Naive thymus-derived CD4-positive, alpha-beta T cell (primary cell): ENCODE measurements at places on chromosomes 11 and 22. TPM values are rescaled to one million over a fixed set of nuclear protein-coding genes. Genes with fewer than 3 reads are reported as not detected.

DNA sequence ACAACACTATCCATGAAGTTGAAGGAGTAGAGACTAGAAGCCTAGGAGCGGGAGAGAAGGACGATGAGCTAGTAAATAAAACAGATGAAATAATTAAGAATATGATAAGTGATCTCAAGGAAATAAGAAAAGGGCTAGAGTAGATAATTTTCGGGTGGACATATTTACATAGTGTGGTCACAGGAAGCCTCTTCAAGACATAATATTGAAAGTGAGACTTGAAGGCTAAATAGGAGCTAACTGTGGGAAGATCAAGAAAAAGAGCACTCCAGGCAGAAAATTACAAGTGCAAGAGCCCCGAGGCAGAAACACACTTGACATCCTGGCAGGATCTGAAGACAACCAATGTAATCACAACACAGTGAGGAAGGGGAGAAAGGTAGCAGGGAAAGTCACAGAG is 11.9 kb upstream of the PPFIBP2 start:
- no peaks in the 10 kb centered on the region for H3K4me1 ChIP-seq
- DNase-seq = no peak
- H3K4me3 ChIP-seq = no peak overlapping the region
- H3K27ac ChIP-seq = no peak overlapping the region

The CNTF gene
- 0.10 TPM for polyA plus RNA-seq

GRCh38 chr11:82969811-82970210 is 68.3 kb downstream of the DDIAS start:
- no peaks in the 10 kb centered on the region for H3K27me3 ChIP-seq
- no peaks in the 10 kb centered on the region for H3K36me3 ChIP-seq
- peaks cover 6% of the 10 kb centered on the region for H3K4me1 ChIP-seq
- DNase-seq = no peak
- no peak overlapping the region for H3K4me3 ChIP-seq

The CHADL gene
- polyA plus RNA-seq = 0.89 TPM

GRCh38 chr11:97537407-97538150 is 1147.8 kb downstream of the JRKL start:
- H3K27ac ChIP-seq = no peak overlapping the region
- no peaks in the 10 kb centered on the region for H3K36me3 ChIP-seq
- no peaks in the 10 kb centered on the region for H3K27me3 ChIP-seq
- no peak overlapping the region for H3K4me3 ChIP-seq

DNA sequence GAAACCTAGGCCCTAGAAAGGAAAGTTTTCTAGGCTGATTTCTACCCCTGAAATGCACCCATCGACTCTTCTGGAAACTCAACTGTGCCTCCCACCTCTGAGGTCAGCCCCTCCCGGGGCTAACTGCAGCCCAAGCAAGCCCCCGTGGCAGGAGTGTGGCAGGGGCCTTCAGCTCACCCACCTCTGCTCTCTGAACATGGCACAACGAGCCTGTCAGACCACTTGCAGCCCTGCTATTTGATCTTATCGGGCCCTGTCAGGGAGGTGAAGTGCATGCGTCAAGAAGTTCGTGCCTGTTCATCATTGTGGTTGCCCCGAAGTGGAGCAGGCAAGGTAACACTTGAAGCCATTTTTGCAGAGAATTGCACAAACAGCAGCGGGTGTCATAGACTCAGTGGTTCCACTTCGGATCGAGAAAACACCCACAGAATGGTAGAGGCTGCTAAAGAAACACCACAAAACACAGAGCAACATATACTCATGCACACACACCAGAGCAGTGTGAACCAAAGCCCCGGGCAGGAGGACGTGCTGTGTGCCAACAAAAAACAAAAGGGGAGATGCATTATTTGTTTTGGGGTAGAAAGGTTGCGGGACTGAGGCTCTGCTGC is 262.7 kb downstream of the ETS1 start:
- H3K27me3 ChIP-seq = no peaks in the 10 kb centered on the region
- H3K4me1 ChIP-seq = peaks cover 84% of the 10 kb centered on the region
- H3K27ac ChIP-seq = peak overlapping the region; percentile 91
- peak; percentile 86 for DNase-seq
- H3K36me3 ChIP-seq = no peaks in the 10 kb centered on the region

GRCh38 chr11:78788533-78788932 is 213.9 kb upstream of the NARS2 start:
- H3K27me3 ChIP-seq = no peaks in the 10 kb centered on the region
- no peaks in the 10 kb centered on the region for H3K4me1 ChIP-seq
- H3K36me3 ChIP-seq = no peaks in the 10 kb centered on the region
- H3K27ac ChIP-seq = no peak overlapping the region

DNA sequence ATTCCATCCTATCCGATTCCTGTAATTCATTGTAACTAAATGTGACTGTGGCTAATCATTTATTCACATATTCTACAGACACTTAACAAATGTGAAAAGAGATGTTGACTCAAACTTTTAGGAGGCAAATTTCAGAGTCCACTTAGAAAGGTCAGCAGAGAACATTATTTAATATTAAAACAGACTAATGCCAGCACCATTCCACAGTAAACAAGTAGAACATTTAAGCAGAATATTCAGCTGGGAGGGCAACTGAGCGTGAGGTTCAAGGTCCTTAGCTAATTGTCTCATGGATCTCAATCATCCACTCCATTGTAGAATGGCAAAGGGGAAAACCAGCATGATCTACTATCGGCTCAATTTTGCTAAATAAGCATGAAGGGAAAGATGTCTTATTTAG is 5.1 kb upstream of the SLC5A12 start:
- H3K27ac ChIP-seq = no peak overlapping the region
- no peak for DNase-seq
- H3K4me3 ChIP-seq = no peak overlapping the region
- no peaks in the 10 kb centered on the region for H3K27me3 ChIP-seq
- H3K36me3 ChIP-seq = no peaks in the 10 kb centered on the region

The DENND5A gene
- polyA plus RNA-seq = 33.9 TPM

The LRRC55 gene
- not detected for polyA plus RNA-seq

The SMTNL1 gene
- polyA plus RNA-seq = 0.44 TPM

The PLXNB2 gene
- polyA plus RNA-seq = 0.32 TPM

The SAA1 gene
- not detected for polyA plus RNA-seq

DNA sequence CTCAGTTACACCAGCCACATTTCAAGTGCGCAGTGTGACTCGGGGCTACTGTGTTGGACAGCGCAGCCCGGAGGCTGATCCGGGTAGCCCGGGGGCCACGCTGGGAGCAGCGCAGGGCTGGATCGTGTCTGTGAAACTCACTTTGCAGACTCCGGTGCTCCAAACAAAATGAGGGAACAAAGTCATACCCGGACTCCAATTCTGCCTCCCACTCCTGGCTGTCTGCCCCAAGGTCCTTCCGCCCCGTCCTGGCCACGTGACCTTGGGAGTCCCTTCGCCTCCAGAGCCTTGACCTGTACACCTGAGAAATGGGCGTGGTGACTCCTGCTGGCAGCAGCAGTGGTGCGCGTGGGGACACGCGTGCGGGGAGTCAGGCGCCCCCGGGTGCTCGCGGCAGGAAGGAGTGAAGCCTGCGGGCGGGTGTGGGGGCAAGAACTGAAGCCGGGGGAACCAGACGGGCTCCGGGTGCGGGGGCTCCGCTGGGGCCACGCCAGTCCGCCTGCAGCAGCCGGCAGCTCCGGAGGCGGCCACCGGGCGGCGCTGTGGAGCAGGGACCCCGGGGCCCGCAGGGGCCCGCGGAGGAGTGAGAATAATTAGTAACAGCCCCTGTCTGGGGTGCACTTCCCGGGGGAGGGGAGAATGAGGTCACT is 42.4 kb downstream of the KCNJ4 start:
- no peaks in the 10 kb centered on the region for H3K4me1 ChIP-seq
- no peak for DNase-seq
- no peaks in the 10 kb centered on the region for H3K36me3 ChIP-seq
- no peak overlapping the region for H3K27ac ChIP-seq
- no peaks in the 10 kb centered on the region for H3K27me3 ChIP-seq

The NCAM1 gene
- not detected for polyA plus RNA-seq

GRCh38 chr22:39289533-39289932 is 29.9 kb downstream of the RPL3 start:
- H3K27ac ChIP-seq = no peak overlapping the region
- DNase-seq = no peak
- no peak overlapping the region for H3K4me3 ChIP-seq
- no peaks in the 10 kb centered on the region for H3K36me3 ChIP-seq
- H3K27me3 ChIP-seq = no peaks in the 10 kb centered on the region
- H3K4me1 ChIP-seq = no peaks in the 10 kb centered on the region

The OR5T3 gene
- not detected for polyA plus RNA-seq

The OR52I1 gene
- polyA plus RNA-seq = 0.07 TPM

GRCh38 chr11:17572791-17573460 is 25.9 kb downstream of the OTOG start:
- no peaks in the 10 kb centered on the region for H3K4me1 ChIP-seq
- H3K36me3 ChIP-seq = no peaks in the 10 kb centered on the region
- no peak overlapping the region for H3K4me3 ChIP-seq
- no peak for DNase-seq
- no peaks in the 10 kb centered on the region for H3K27me3 ChIP-seq

The KIAA1671 gene
- polyA plus RNA-seq = 0.47 TPM

The CYB561A3 gene
- polyA plus RNA-seq = 62.7 TPM

The SAA4 gene
- polyA plus RNA-seq = not detected
